ENCODE measurements at places on chromosomes 11 and 22.

- DNase-seq: no peak
Measured at GRCh38 chr11:22657101-22657694, 9.2 kb upstream of the GAS2 start.

DNA sequence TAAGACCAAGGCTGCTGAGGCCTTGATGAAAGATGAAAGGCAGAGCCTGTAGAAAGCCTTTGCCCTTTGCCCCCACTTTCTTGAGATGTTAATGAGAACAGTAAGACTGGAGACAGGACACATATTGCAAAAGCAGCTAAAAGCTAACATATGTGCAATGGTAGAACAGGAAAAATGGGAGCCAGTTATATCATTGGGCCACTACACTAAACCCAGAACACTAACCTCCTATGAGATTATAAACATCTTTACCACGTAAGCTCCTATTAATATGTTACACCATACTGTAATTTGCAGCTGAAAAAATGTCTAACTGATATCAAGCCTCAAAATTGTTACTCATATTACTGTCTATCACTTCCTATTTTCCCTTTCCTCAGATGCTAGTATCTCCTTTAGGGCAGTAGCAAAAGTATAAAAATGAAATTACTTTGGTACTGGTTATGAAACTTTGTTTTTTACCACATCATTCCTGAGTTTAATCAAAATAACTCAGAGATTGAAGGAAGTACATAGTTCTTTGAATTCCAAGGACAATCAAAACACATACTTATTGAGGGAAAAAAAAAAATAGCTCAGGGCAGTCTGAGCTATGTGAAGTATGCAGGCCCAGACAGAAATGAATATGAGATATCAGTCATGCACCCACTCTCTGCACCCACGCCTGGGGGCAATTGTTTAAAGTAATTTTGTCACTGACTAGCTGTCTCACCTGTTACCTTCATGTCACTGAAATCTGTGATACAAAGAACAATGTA, 9.1 kb downstream of the HPS5 start:
- no peak for DNase-seq

- no peak for DNase-seq
Measured at GRCh38 chr11:12007230-12007593, 1.2 kb downstream of the DKK3 start.

DNA sequence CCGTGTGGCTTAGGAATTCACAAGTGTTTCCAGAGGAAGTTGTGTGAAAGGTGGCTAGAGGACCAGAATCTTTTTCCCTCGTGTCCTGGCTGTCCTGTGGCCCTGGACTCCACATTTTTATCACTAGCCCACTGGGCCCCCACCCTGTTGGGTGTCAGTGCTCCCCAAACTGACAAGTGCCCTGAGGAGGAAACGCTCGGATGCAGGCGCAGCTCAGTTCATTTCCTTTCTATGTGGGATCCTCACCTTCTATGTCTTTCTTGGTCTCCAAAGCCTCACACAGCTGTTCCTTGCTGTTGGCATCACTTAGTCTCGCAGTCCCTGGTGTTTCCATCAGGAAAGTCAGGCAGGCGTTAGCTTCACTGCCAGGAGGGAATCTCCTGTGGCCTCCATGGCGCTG, 68.0 kb upstream of the KCNQ1OT1 start:
- no peak for DNase-seq

- no peak for DNase-seq
Measured at GRCh38 chr11:11020219-11020726, 162.4 kb upstream of the ZBED5 start.
